ENCODE measurements at places on chromosomes 6 and 20.

DNA sequence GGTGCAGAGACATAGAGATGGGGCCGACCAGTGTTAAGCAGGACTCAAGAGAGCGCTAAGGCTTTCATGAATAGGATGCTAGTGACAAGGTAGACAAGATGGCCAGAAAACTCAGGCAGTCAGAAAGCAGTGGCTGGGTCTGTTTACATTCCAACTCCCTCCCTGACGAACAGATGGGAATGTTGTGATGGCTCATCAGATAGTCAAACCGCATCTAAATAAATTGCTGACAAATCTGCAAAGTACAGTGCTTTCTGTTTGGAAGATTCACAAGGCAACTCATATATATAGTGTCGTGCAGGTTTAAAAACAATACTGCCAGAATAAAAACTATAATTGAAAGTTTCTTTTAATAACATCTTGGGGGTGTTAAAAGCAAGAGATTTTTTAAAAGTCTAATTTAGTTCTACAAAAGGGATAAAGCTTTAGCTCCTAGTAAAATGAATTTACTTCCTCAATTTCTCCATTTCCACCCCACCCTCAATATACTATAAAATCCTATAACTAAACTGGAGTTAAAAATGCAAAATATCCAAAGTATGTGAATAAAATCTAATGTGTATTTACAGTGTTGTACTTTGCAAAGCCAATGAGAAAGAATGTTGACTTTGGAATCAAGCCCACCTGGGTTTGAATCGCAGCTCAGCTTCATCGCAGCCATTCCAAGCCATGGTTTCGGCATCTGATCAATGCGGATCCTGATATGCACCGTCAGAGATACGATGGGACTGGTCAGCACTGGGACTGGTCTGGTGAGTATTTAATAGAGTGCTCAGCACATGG is 247.3 kb upstream of the PDE10A start:
- DNase-seq = no peak

GRCh38 chr20:22333885-22334545 is 250.4 kb downstream of the FOXA2 start:
- DNase-seq = peak; percentile 88

- DNase-seq = no peak
These were observed 144.3 kb upstream of the SPACA1 start for GRCh38 chr6:87903323-87903722.

GRCh38 chr6:43940071-43940392 is 170.0 kb downstream of the VEGFA start:
- no peak for DNase-seq

DNA sequence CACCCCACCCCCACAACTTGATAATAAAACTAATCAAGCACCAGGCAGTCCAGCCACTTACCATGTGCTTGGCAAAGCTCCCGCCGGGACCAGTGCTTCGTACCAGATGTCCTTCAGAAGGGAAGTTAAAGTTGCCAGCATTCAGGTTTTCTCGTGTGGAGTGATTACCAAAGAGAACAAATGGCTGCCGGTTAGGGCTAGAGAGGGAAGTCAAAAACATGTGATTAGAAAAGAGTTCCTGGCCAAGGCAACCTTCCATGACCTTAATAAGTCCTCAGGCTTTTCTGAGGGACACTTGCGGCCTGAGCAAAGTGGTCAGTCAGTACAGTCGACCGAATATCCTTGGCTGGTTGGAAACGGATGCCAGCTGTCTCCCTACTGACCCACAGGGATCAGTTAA is 67.0 kb downstream of the DNAAF9 start:
- no peak for DNase-seq

DNA sequence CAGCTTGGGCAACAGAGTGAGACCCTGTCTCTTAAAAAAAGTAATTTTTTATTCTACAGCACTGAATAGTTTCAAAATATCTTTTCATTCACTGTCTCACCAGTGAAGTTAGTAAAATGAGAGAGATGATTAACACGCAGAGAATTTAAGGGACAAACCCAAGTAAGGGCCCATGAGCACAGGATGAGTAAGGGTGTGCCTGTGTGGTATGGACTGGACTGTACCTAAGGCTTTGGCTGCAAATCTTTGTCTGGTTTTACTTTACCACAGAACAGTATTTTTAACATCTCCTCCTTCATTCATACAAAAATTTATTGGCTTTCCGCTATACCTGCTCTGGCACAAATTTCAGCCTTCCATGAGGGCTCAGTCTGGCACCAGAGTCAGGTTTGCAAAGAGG is 433.3 kb downstream of the UTRN start:
- DNase-seq = no peak

DNA sequence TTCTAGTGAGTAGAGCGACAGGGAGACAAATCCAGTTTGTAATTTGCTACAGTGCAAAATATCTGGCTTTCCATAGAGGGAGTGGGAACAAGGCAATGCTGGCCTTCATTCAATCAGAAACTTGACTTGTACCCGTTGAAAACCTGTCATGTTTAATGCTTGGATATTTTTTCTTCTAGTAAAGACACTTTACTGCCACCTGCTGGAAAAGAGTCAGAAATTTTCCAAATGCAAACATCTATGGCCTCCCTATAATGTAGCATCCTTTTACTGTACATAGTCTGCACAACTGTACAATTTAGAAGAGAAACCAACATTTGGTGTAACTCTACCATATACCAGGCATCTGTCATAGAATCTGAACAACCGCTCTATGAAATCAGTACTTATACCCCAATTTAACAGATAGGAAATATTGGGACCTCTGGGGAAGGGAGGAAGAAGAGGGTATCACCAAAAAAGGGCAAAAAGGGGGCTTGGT is 16.7 kb upstream of the TBC1D20 start:
- peak; percentile 79 for DNase-seq

- DNase-seq = no peak
These were observed 3.7 kb downstream of the MRPS18A start for GRCh38 chr6:43683708-43684455.

Data from COLO829 (cell line).